ENCODE measurements at places on chromosomes 12 and 14.

GRCh38 chr12:107512391-107512790 is 173.2 kb upstream of the PWP1 start:
- DNase-seq: no peak

- no peak for DNase-seq
These were observed 113.4 kb downstream of the LGMN start for GRCh38 chr14:92635031-92635430.

GRCh38 chr12:124453419-124454351 is 113.7 kb downstream of the NCOR2 start:
- DNase-seq: no peak

DNA sequence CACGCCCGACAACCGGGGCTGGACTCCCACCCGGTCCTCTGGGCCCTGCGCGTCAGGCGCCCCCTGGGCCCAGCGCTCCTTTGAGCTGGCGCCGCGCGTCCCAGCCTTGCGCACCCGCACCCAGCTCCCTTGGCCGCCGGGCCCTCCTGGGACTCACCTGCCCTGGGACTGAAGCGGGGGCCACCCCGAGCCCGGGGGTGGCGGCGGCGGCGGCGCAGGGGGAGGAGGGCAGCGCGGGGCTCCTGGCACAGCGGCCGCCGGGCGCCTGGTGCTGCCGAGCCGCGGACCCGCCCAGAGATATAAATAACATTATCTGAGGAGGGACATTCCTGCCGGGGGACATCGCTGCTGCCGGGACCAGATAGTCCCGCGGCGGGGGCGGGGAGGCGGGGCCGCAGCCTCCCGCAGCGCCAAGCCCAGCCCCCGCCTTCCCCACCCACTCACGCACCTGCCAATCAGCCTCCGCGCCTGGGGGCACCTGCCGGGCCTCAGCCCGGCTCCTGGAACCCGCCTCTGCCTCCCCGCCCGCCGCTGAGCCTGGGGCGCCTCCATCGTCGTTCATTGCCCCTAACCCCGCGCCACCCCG is at the start of gene SPTB:
Gene SPTB (minus strand): TSS at position 273 of the 586 bp plus-strand sequence. CDS start 56,813 bp downstream, outside the sequence.
- peak; percentile 64 for DNase-seq

- no peak for DNase-seq
These were observed 3.6 kb downstream of the LRRC74A start for GRCh38 chr14:76829650-76830421.

DNA sequence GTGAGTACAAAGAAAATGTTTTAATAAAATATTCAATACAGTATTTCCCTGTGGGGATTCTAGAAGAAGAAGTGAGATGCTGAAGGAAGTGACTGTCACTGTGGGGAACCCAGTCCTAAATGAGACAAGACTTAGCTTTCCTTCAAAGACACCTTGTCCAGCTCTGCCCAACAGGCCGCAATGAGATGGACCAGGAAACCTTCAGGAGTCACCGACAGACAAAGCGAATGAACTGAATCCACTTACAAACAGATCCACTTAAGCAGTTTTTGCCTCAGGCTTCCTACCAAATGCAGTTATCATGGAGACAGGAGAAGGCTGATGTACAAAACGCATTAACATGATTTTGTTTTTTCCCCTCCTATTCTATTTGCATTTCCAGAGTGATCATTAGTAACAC is 9.6 kb downstream of the KCNJ8 start:
- no peak for DNase-seq

Measured in NCI-H187 treated with DMSO at 0.1 percent for 48 hours (cell line).